AG20443 (cell line): ENCODE measurements at places on chromosomes 6 and 20.

DNA sequence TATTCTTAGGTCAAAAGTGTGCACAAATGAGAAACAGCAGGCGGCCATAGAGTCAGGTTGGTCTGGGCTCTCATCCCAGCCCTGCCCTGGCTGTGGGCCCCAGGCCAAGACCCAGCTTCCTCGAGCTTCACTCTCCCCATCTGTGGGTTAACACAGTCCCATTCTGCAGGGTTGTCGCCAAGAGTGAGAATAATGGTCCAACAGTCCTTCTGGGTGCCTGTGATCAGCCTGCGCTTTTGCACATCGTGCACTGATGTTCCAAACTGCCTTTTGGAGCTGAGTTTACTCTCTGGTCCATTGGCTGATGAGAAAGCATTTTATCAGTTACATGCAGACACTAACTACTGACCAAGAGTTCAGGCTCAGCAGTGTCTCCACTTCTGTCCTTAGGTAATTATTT lies 82.6 kb downstream of the INSM1 start:
- no peak for DNase-seq

GRCh38 chr6:120700001-120700400 lies 634.3 kb downstream of the TBC1D32 start:
- DNase-seq: no peak

- DNase-seq: no peak
These were observed 187.3 kb upstream of the FOXA2 start for GRCh38 chr20:22771706-22772105.

DNA sequence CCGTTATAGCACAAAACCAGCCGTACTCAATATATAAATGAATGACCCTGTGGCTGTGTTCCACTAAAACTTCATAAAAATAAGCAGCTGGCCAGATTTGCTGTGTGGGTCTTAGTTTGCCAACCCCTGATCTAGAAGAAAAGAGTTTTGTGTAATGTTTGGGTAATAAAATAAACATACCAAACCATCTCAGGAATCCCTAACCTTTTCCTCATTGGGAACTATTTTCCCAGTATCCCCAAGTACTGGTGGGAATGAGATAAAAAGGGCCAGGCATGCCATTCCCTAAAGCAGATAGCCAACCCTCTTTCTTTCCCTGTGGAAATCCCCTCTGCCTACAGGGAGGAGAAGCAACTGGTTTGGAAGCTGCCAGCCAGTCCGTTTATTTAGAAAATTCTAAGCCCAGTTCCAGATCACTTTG lies 169.1 kb upstream of the AKAP12 start:
- DNase-seq: peak; percentile 32

GRCh38 chr20:40993794-40994540 lies 34.7 kb upstream of the TOP1 start:
- DNase-seq: no peak

DNA sequence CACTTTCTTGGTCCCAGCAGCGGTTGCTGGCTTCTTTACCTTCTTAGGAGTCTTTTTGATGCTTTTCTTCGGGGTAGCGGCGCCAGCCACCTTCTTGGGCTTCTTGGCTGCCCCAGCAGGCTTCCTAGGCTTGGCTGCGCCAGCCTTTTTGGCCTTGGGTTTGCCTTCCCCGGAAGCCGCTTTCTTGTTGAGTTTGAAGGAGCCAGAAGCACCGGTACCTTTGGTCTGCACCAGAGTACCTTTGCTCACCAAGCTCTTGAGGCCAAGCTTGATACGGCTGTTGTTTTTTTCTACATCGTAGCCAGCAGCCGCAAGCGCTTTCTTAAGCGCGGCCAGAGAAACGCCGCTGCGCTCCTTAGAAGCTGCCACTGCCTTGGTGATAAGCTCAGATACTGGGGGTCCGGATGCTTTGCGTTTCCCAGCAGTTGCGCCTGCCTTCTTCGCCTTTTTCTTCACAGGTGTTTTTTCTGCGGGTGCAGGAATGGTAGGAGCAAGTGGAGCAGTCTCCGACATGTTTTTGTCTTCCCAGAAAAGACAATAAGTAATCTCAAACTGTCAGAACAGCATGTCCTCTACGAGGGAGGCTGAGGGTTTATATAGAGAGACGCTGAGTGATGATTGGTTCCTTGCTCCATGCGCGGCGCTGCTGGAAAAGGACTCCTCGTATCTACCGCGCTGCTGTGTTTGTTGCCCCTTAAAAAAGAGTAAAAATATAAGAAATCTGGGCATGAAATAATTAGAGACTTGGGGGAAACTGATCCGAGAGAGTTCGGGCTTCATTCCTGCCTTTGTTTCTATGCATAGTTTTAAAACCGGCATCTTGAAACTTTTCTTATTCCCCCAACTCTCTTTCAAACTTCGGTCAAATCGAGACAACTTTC lies 130.3 kb upstream of the BTN3A2 start:
- DNase-seq: peak; percentile 54

- no peak for DNase-seq
These were observed 42.6 kb downstream of the DLL1 start for GRCh38 chr6:170248111-170248805.

- DNase-seq: peak; percentile 89
These were observed 48.9 kb downstream of the ANKRD60 start for GRCh38 chr20:58179432-58180099.

DNA sequence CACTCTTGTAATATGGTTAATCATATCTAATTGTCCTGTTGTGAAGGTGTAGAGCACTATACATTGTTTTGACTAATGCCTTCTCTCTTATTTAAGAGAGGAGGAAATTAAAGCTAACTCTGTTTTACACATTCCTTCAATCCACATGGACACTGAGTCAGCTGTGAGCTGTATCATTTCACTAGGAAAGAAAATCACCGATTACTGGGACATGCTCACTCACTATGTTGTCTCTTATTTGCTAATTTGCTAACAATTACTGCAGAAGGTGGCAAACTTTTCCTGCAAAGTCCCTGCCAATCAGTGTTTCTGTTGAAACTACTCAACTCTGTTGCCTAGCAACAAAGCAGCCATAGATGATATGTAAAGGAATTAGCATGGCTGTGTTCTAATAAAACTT lies 98.2 kb downstream of the BCAS1 start:
- DNase-seq: no peak

DNA sequence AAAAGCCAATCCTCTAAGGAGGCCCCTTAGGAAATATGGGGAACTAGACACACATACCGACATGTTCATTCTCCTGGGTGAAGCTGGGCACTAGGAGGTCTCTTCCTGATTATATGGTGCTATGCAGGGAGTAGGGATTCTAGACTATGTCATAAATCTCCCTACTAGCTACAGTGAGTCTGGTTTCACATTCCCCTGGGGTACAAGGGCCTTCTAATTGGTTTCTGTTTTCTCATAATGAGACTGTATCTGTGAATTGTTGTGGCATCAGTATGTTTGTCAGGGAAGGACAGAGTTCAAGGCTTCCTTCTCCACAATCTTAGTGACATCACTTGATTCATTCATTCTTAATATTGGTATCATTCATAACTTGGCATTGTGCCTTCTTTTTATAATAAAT lies 103.5 kb downstream of the TINAG start:
- DNase-seq: no peak

DNA sequence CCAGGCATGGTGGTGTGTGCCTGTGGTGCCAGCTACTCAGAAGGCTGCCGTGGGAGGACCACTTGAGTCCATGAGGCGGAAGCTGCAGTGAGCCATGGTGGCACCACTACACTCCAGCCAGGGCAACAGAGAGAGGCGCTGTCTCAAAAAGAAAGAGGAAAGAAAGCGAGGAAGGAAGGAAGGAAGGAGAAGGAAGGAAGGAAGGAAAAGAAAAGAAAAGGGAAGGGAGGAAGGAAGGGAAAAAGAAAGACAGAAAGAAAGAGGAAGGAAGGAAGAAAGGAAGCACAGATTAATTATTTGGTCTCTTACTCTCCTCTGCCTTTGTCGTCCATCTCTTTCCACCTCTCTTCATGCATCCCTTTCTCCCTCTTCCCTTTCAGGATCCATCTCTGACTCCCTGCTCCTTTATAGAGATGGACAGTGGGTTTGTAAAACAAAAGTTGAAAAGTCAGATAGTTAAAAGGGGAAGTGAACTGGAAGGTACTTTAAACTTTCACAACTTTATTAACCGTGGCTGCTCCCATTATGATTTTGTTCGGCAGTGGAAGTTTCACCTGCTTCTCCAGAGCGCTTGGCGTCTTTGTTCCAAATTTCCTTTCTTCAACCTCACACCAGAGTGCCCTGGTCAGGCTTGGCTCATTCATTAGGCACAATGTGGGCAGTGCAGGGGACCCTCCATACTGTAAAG lies 1.5 kb downstream of the HLA-DQA1 start:
- no peak for DNase-seq

DNA sequence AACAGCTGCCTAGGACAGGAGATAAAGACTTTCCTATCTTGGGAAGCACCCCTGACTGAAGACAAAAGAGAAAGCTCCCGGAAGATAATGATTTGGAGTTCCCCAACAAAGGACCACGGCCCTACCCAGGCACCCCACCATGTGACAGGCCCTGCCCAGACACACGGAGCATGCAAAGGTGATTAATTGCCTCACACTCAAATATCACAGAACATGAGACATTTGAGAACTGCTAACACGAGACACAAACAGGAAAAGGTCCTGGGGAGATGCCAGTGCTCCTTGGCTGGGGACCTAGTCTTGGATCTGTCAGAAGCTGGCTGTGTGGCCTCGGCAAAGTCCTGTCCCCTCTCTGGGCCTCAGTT lies 82.5 kb upstream of the PTPN1 start:
- no peak for DNase-seq

DNA sequence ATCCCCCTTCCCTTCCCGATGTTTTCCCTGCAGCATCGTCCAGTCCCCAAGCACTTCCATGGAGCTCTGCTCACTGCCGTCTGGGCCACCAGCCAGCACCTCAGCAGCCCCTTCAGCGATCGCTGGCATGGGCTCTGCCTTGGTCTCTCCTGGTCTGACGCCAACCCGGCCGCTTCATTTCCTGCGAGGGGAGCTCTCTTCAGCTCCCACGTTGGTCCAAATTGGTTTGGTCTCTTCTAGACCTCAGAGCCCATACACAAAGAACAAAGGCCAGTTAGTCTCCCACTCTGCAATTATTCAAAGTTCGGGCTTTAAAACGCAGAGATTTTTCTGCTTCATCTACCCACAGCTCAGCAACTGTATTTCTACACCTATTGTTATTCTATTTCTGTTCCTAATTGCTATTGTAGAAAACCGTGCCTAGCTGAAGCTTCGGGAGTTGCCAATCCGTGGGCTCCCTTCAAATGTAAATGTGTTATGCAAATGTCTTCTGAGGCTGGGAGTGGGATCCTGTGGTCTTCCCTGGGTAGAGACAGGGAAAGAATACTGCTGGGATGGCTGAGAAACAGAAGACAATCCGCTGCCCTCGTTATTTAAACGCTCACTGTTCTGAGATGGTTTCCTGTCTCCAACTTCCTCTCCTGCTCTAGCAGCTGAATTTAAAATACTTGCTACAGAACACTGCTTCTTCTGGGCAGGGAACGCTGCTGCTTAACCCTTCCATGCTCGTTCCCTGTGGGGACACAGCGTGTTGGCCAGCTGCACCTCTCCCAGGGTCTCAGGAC lies 154.2 kb upstream of the QKI start:
- no peak for DNase-seq

DNA sequence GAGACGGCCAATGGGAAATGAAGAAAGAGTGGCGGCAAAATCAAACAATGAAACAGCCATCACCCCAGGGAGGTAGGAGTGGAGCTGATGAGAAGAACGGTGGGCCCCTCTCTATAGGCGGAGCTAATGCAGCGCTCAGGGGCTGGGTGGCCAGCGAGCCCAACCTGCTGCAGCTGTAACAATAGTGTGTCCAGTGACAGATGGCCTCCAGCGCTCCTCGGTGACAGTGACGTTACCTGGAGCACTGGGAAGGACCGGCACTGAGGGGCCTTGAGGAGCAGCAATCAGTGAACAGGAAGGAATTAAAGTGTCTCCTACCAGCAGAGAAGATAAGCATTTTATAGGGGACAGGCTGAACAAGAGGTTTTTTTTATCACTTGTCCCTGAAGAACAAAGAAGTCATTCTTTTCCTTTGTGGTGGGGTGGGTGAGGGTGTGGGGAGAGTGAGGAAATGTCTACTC lies 81.6 kb downstream of the FOXA2 start:
- no peak for DNase-seq

GRCh38 chr20:38554986-38555385 lies 26.0 kb upstream of the ADIG start:
- DNase-seq: no peak

DNA sequence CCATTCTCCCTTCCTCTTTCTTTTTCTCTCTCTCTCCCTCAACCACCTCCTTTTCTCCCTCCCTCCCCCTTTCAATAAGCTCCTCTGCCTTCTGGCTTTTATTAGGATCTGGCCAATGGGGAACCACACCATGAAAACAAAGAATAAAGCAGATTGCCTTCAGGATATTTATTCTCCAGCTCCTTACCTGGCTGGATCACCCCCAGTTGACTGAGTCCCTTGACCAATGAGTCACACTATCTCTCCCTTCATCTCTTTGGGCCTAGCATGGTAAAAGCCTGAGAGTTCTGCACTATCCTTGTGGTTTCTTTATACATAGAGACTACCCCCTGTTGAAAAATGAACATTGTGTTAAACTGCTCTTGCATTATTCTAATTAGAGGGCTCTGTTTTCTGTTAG lies 476.8 kb downstream of the EPHA7 start:
- no peak for DNase-seq

DNA sequence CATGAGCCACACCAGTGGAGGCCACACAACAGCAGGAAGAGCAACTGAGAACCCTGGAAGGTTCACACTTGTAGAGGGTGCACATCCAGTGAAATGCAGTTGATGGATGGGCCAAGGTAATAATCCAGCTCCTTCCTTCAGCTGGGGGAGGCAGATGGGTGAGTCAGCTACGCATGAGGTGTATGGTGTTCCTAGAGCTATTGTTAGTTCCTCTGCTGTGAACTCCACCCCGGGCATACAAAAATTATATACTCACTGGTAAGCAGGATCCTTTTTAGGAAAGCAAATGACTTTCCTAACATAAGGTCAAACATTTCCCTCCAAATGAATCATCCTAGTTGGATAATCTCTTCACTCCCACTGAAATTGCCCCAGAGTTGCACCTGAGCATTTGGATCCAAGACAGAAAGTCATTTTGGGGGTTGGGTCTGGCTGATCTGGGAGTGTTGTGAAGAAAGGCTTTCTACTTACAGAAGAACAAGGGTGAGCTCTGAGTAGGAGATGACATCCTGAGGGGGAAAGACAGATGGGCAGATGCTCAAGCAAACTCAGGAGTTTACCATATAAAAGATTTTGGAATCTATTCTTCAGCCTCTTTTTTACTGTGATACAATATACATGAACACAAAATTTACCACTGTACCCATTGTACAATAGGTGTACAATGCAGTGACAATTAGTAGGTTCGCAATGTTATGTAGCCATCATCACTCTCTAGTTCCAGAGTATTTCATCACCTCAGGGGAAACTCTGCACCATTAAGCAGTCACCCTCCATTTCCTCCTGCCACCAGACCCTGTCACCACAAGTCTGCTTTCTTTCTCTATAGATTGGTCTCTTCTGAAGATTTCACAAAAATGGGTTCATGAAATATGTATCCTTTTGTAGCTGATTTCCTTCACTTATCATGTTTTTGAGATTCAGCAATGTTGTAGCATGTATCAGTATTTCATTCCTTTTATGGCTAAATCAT lies 11.1 kb downstream of the HLA-F start:
- DNase-seq: no peak

GRCh38 chr6:69096681-69097080 lies 461.6 kb downstream of the ADGRB3 start:
- no peak for DNase-seq

GRCh38 chr20:54123587-54124180 lies 50.1 kb downstream of the CYP24A1 start:
- DNase-seq: peak; percentile 78
